CD4-positive, alpha-beta T cell treated with Interleukin-2 at 100 ng/mL for 4 hours (primary cell): ENCODE measurements at places on chromosomes 2 and 18.

GRCh38 chr2:209761566-209761965 lies 10.1 kb upstream of the UNC80 start:
- DNase-seq: no peak

DNA sequence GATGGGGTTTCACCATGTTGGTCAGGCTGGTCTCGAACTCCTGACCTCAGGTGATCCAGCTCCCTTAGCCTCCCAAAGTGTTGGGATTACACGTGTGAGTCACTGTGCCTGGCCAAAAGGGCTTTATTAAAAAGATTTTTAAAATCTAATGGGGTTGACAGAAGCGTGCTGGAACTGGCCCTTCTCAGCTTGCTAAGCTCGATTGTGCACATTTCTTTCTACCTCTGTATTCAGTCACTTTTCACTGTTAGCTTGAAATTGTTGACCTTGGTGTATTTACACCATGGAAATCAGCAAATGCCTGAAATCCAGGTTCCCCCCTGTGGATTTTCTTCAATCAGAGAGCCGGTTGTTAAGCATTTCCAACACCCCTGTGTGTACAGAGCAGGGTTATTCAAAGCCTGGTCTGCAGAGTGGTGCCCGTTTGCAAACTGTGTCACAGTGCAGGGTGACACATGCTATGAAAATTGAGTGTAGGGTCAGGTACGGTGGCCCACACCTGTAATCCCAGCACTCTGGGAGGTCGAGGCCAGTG lies 140.2 kb downstream of the TGIF1 start:
- no peak for DNase-seq

- DNase-seq: no peak
These were observed 20.5 kb upstream of the DCC start for GRCh38 chr18:52319424-52319983.

DNA sequence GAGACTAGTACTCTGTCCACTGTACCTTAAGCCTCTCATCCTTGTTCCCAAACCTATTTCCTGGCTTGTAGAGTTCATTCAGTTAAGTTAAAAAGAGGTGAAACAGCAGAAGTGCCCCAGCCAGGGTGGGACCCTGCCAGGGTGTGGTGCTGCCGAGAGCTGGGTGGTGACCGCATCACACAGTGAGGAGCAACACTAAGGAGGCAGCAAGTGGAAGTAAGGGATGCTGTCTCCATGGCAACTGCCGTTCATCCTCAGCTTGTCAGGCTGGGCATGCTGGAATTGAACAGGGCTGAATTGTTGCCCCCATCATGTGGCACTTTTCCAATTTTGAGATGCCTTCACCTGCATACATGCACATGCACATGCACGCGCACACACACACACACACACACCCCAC lies 77.0 kb downstream of the VSNL1 start:
- no peak for DNase-seq

DNA sequence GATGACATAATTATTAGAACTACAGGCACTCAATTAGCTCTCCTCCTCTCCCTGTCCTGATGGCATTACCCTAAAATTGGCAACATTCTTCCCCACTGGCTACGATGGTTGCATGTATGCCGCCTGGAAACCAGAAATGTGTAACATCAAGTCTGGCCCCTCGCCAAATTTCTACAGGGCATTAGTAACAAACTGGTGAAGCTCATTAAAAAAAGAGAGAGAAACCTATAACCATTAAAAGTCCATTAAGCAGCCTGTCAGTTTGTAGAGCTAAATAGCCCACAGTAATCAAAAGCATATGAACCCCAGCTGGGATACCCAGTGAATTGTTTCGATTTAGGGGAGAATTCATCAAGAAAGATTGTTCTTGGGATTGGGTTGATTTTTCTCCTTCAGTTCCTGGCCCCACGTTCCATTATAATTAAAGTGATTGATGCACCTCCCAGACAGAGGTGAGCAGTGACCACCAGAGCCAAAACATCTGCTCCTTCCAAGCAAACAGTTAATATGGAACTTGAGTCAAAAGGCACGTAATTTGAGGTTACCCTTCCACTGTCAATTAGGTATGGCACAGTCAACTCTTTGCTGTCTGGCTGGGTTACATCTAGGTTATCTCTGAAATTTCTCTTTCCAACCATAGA lies 208.6 kb downstream of the C1D start:
- DNase-seq: no peak

GRCh38 chr2:121420486-121420885 lies 110.2 kb upstream of the RNU4ATAC start:
- DNase-seq: no peak
